A549 treated with RU486 at 1 μM for 4 hours (cell line): ENCODE measurements at places on chromosomes 3 and 15. TPM values are rescaled to one million over a fixed set of nuclear protein-coding genes. Genes with fewer than 3 reads are reported as not detected.

KIF15 gene
- total RNA-seq = 8.0 to 12.3 TPM (median 9.3 TPM) in 5 replicates

MYZAP gene
- 0.66 to 1.7 TPM (median 1.5 TPM) in 5 replicates for total RNA-seq

GABRR3 gene
- total RNA-seq = not detected in 5 replicates

POTEB3 gene
- total RNA-seq = not detected in 5 replicates

BCHE gene
- total RNA-seq = 0.57 to 1.3 TPM (median 1.2 TPM) in 5 replicates

FMN1 gene
- total RNA-seq = 0.16 to 0.94 TPM (median 0.50 TPM) in 5 replicates

SI gene
- not detected in 5 replicates for total RNA-seq

ITIH1 gene
- not detected in 5 replicates for total RNA-seq

TOPBP1 gene
- total RNA-seq = 21.5 to 30.3 TPM (median 26.7 TPM) in 5 replicates

EOMES gene
- total RNA-seq = 1.2 to 1.4 TPM (median 1.4 TPM) in 5 replicates

ABI3BP gene
- 1.2 to 2.2 TPM (median 1.6 TPM) in 5 replicates for total RNA-seq

FAM107A gene
- not detected in 5 replicates for total RNA-seq

WNT5A gene
- 0.51 to 1.5 TPM (median 1.0 TPM) in 5 replicates for total RNA-seq

C3orf22 gene
- total RNA-seq = not detected in 5 replicates

GUCA1C gene
- not detected in 5 replicates for total RNA-seq

EEF1AKMT4 gene
- total RNA-seq = 8.7 to 14.7 TPM (median 12.7 TPM) in 5 replicates

RNU5B-1 gene
- total RNA-seq = not detected in 5 replicates

CASR gene
- not detected in 5 replicates for total RNA-seq

GRK7 gene
- total RNA-seq = 0.03 to 0.09 TPM in 2 of 5 replicates, not detected in the others

BCL6 gene
- total RNA-seq = 3.1 to 7.2 TPM (median 6.4 TPM) in 5 replicates

CLDN18 gene
- total RNA-seq = not detected in 5 replicates

NOX5 gene
- total RNA-seq = 0.19 to 0.38 TPM (median 0.29 TPM) in 5 replicates

ATP13A5 gene
- not detected in 5 replicates for total RNA-seq

TLR9 gene
- 0.06 TPM in 1 of 5 replicates, not detected in the others for total RNA-seq

CLDND1 gene
- total RNA-seq = 50.8 to 66.3 TPM (median 57.8 TPM) in 5 replicates

SUCLG2 gene
- 30.6 to 49.0 TPM (median 37.7 TPM) in 5 replicates for total RNA-seq

TF gene
- total RNA-seq = 0.46 to 5.4 TPM (median 1.3 TPM) in 5 replicates

CCR8 gene
- not detected in 5 replicates for total RNA-seq

USP3 gene
- total RNA-seq = 35.5 to 50.2 TPM (median 46.5 TPM) in 5 replicates

NAALADL2 gene
- total RNA-seq = 0.21 to 0.23 TPM in 2 of 5 replicates, not detected in the others

MB21D2 gene
- total RNA-seq = 3.0 to 5.7 TPM (median 5.2 TPM) in 5 replicates

CPNE9 gene
- 0.08 to 0.27 TPM (median 0.18 TPM) in 4 of 5 replicates, not detected in the other for total RNA-seq

GRAMD1C gene
- 0.23 to 1.2 TPM (median 0.31 TPM) in 4 of 5 replicates, not detected in the other for total RNA-seq

CIAO2A gene
- total RNA-seq = 118 to 187 TPM (median 126 TPM) in 5 replicates

MAP6D1 gene
- total RNA-seq = 5.7 to 7.2 TPM (median 6.7 TPM) in 5 replicates

SLC28A1 gene
- 0.07 TPM in 1 of 5 replicates, not detected in the others for total RNA-seq

TGM5 gene
- not detected in 5 replicates for total RNA-seq

C2CD4A gene
- 0.05 to 0.09 TPM (median 0.06 TPM) in 3 of 5 replicates, not detected in the others for total RNA-seq

BCL2A1 gene
- total RNA-seq = 11.8 to 26.2 TPM (median 16.5 TPM) in 5 replicates

ZPLD1 gene
- 0.08 TPM in 1 of 5 replicates, not detected in the others for total RNA-seq
